T-helper 2 cell (primary cell): ENCODE measurements at places on chromosomes 4 and X.

GRCh38 chr4:14812101-14812500, 190.2 kb upstream of the CPEB2 start:
- no peak for DNase-seq

- no peak for DNase-seq
These were observed 12.5 kb upstream of the ASIC5 start for GRCh38 chr4:155878611-155879010.

- no peak for DNase-seq
These were observed 1710.5 kb upstream of the TENM3 start for GRCh38 chr4:180532691-180533090.

DNA sequence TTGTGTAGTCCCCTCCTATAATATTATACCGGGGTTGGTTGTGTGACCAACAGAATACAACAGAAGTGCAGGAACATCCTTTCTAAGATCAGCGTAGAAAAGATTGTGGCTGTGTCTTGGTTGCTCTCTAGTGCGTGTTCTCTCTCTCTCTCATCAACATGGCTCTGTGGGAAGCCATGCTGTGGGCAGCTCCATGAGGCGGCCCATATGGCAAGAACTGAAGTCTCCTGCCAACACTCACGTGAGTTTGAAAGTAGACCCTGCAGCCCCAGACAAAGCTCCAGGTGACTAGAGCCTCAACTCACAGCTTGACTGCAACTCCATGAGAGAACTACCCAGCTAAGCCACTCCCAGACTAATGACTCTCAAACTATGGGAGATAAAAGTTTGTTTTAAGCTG, 118.7 kb downstream of the TSPAN5 start:
- DNase-seq, result no peak

DNA sequence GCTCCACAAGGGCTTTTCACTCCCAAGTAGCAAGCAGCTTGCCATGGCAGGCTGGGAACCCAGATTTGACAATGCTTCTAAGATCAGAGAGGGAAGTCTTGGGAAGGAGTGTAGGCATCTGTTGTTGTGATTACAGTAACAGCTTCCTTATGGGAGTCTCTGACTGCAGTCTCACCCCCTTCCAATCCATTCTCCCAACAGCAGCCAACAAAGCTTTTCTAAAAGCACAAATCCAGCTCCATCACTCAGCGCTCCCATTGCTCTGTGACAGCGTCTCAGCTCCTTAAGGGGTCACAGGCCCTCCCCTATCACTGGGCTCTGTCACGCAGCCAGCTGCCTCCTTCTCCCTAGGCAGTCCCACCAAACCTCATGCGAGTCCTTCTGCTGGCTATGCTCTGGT, 7.1 kb downstream of the IGFBP7 start:
- DNase-seq, result no peak

GRCh38 chr4:68375667-68376559, 26.0 kb upstream of the YTHDC1 start:
- DNase-seq, result peak; percentile 78

DNA sequence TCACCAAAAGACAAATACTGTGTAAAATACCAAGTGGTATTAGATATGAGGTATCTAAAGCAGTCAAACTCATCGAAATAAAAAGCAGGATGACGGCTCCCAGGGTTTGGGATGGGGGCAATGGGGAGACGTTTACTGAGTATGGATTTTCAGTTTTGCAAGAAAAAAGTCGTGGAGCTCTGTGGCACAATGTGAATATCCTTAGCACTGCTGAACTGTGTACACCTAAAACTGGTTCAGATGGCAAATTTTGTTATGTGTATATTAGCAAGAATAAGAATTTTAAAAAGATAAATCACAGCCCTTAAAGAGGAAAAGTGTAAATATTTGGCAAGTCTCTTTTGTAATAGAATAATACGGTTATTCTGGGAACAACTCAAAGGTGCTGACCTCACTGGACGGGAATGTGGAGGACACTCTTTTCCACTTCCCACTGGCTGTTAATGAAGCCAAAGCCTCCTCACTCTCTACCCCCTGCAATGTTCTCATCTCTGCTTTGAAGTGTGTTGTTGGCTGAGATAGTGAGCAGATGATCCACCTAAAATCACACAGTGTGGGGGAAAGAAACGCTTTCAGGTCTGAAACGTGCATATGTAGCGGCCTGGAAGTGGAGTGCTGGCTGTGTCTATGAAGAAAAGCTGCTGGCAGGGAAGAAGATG, 49.2 kb downstream of the SEL1L3 start:
- no peak for DNase-seq

DNA sequence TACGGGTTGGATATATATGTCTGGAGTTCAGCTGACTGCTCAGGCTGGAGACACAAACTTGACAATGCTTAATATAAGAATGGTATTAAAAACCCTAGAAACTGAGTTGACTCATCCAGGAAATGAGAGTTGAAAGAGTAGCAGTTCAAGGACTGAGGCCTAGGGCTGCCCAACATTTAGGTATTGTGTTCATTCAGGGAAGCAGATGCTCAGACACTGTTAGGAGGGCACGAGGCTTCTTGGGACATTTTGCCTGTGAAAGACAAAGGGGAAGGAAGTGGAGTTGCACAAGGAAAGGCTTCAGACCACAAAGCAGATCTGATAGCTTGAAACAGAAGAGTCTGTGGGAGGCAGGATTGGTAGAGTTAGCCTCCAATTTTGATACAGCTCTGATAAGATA, 52.0 kb upstream of the HS3ST1 start:
- DNase-seq, result no peak

- no peak for DNase-seq
These were observed 31.6 kb upstream of the CT47C1 start for GRCh38 chrX:119041175-119041574.

GRCh38 chr4:21641696-21642095, 306.9 kb downstream of the KCNIP4 start:
- DNase-seq, result no peak

- DNase-seq, result no peak
These were observed 6.8 kb upstream of the RRAGB start for GRCh38 chrX:55710701-55711100.

- DNase-seq, result no peak
These were observed 69.5 kb downstream of the AR start for GRCh38 chrX:67613366-67613765.

DNA sequence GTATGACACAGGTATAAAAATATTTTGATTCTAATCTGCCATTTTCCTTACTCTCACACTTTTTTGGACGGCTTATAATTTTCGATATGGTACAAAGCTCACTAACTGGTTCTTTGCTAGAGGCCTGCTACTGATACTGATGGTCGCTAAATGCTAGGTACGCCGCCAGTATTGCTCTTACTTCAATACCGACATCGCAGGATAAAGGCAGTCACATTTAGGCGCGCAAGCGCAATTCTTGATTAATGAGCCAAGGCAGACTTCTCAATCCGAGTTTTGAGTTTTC, 557 bp upstream of the USP38 start:
- DNase-seq, result no peak

GRCh38 chr4:111268769-111269414, 646.0 kb upstream of the PITX2 start:
- DNase-seq, result no peak

GRCh38 chr4:130850019-130850524, 1754.1 kb downstream of the C4orf33 start:
- DNase-seq, result no peak

DNA sequence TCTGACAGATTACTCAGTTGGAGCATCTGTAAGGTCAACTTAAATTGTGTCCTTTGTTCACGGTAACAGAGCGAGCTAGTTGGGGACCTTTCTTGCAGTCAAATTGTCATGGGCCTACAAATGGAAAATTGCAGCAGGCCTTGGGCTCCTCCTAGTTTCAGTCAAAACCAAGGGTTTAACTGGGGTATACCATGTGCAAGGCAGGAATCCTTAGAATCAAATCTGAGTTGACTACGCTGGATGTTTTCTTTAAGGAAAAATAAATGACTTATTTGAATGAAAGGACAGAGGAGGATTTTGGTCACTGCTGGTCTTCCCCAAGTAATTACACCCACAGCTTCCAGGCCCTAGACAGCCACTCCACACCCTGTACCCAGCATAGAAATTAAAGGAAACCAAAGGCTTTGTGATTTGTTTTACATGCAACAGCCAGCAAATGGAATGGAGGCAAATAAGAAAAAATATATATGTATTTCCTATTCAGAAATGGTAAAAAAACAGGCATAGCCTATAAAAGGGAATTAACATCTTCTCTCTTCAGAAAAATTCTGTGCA, 307.1 kb downstream of the LDB2 start:
- DNase-seq, result no peak

DNA sequence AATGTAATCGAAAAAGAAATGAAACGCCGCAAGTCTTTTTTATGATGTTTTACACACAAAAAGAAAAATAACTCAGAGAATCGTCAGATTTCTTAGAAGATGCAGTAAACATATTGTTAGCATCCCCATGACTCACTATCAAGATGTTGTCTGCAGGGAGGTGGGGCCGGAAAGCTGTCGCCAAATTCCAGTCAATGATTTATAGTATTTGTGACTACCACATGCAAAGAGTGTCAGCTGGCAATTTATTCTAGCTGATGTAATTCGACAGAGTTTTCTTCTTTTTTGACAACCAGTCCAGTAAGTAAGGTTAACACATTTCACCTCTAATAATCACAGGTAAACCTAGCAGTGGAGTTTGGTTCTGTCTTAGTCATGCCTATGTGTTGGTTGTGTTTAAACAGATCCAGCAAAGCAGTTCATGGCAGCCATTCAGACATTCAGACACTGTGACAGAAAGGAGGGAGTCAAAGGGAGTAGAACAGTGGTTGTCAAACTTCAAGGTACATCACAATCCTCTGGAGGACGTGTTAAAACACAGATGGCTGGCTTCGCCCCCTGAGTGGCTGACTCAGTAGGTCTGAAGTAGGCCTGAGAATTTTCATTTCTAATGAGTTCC, 19.8 kb upstream of the PPP1R2C start:
- DNase-seq, result no peak

DNA sequence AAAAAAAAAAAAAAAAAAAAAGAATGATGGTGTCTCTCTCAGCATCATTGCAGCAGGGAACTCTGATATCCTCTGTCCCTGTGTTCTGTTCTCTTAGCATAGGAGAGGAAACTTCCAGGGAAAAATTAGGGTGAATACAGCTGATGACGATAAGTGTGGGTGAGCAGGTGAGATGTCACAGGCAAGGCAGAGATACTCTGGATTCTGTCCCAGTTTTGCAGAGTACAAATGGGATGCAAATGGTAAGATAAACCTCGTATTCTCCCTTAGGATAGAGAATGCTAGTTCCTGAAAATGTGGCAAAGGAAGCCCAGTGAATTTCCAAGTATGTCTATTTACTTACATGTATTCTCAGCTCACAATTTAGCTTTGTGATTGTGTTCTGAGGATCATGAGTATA, 671.6 kb upstream of the BOD1L1 start:
- no peak for DNase-seq

DNA sequence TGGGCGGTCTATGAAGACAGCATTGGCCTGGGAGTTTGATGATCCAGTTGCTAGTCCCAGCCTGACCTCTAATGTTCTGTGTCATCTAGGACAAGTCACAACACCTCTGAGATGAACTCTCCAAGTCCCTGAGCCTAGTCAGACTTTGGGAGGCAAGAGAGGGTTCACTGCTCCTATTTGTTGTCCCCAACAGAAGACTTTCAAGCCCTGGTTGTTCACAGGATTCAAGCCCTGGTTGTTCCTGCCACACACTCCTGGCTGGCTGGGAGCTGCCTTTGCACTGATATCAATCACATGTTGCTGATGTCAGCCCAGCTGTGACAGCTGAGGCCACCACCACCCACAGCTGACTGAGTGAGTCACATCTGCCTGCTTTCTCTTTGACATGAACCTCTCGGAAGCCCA, 253.2 kb upstream of the RASGEF1B start:
- DNase-seq, result no peak

- DNase-seq, result no peak
These were observed 407.4 kb upstream of the AADAT start for GRCh38 chr4:170497112-170497511.

DNA sequence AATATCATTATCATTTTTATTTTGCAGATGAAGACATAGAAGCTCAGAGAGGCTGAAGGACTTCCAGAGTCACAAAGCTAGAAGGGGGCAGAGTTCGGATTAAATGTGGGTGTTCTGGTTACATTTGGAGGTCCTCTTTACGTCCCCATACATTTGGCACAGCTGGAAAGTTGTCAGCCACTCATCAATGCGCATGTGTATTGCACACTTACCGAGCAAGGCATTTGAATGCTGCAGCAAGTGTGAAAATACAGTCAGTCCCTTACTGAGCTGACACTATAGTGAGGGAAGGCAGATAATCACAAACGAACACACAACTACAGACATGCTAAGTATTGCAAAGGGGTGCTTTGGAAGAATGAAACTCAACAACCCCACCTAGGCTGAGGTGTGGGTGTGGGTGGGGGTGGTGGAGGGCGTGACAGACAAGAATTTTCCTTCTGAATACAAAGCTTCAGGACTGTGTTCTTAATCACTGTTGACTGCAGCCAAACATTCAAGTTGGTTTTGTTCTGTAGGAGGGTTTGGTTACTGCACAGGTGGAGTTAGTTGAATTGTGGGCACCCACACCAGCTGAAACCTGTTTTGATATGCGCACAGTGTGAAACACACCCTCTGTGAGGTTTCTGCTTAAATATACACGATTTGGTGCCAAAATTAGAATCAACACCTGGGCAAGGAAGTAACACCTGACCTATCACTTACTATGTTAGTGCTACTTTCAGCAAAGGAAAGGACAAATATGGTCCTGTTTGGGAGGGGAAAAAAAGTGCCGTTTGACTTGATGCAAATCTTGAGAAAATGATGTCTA, 72.4 kb downstream of the COQ2 start:
- DNase-seq, result peak; percentile 23

GRCh38 chrX:10310511-10310910, 153.7 kb downstream of the CLCN4 start:
- no peak for DNase-seq

DNA sequence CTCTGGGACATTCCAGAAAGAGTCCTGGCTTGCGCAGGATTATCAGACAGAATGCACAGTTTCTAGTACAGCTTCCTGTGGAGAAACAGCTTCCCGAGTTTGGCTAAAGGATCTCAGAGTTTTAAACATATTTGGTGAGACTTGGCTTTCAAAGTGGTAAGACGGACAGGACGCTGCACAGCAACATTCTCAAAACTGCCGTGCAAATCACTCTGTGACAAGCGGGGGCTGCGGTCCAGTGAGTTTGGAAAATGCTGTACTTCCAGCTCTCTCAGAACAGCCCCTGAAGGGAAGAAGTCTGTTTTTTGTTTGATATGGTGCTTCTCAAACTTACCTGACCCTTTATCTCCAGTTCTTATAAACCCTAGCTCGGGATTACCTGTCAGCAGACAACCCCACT, 18.1 kb downstream of the LGI2 start:
- DNase-seq, result no peak

DNA sequence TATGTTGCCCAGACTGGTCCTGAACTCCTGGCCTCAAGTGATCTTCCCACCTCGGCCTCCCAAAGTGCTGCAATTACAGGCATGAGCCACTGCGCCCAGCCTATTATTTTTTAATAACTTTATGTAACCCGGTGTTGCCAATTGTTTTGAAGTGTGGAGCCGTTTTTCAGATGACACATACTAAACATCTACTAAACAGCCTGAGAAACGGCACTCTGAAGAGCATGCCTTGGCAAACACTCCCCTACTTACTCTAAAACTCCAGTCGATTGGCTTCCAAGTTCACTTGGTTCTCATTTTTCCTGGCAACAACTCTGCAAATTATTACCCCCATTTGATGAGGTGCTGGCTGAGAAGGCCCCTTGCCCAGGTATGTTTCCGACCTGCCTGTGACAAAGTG, 131.1 kb downstream of the GPR143 start:
- no peak for DNase-seq

- DNase-seq, result no peak
These were observed 626 bp downstream of the JADE3 start for GRCh38 chrX:46912603-46913491.

GRCh38 chrX:87896057-87896456, 378.5 kb downstream of the KLHL4 start:
- DNase-seq, result no peak
